ENCODE measurements at places on chromosomes 7 and 10. TPM values are rescaled to one million over a fixed set of nuclear protein-coding genes. Genes with fewer than 3 reads are reported as not detected.

GRCh38 chr7:100567751-100568175 is 5.9 kb downstream of the SAP25 start:
- DNase-seq: no peak

DNA sequence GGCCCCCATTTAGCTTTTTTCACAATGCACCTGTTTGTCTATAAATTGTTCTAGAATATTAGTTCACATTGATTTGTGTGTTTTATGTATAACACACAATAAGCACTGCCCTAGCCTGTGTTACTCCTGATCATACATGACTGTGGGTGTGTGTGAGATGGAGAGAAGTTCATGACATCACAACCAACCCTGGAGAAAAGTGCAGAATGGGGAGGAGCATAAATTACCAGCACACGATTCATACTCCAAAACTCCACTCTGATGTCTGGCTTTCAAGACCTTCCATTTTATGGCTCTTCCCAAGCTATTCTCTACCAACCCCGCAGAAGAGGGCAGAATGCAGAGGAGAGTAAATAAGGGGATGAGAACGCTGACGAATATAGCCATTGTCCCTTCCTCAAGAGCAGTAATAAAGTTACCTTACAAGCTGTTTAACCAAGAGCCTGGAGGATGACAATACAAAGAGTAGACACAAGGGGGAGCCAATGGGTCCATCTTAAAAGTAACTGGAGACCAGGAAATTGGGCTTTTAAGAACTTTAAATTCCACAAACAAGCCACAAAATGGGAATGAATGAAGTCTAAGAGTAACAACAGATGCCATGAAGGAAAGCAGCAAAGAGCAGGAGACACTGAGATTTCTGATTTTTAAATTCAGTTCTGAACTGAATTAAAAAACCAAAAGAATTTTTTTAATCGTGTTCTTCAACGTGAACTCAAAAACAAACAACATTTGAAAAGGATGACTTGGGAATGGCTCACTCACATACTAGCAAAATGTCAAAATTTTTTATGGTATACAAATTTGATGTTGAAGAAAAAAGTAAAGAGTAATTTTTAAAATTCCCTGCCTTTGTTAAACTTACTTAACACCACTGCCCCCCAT is 159.6 kb downstream of the PARD3 start:
- peak; percentile 39 for DNase-seq

DNA sequence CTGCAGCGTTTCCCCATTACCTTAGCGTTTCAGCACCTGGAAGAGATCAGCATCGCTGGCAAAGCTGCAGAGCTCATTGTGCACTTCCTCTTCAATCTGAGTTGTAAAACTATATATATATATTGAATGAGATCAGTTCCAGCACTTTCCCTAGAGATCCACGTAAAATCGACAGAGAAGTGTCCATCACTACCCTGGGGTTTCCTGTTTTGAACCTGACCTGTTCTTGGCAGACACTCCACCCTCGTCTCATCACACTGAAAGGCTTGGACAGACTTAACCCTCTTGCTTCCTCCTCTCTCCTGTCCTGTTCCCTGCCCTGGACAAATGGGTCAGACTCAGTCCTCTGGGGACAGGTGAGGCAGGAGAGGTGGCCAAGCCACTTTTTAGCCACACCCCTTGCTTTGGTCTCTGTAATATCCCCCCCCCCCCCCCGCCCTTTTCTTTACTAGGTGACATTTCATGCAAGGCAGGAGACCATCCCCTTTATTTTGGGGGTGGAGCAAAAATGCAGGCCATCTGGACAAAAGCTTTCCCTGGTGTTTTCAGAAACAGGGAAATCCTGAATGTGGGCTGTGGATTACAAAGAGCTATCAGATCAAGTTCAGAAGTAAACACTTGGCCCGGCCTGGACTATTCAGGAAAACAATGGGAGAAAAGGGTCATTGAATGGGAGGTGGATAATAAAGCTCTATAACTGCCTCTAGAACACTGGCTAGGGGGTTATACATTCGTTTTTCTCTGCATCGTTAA is 83.7 kb upstream of the KDM7A start:
- no peak for DNase-seq

CDHR3 gene
- total RNA-seq: 0.58 TPM

DNA sequence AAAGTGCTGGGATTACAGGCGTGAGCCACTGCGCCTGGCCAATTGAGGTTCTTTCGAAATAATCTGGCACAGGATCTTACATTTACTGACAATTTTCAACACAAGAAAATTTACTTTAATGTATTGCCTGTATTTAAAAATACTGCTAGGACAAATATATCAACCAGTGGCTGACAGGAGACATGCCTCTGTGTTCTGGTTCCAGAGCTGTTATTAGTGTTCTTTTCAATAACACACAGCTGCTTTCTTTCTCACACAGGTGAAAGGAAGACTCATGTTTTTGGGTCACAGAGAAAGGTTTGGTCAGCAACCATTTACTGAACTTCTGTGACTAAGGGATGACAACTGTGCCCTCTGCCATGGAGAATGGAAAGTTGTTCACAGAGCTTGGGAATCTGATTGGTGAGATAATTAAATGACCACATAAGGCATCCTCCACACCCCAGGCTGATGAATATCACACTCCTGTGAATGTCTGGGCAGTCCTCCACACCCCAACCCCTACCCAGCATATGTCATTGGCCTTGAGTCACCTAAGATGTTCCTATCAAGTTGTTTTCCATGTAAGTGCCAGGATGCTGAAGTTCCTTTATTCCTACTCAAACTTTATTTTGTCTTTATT is 180.1 kb downstream of the RAPGEF5 start:
- DNase-seq: no peak

DNA sequence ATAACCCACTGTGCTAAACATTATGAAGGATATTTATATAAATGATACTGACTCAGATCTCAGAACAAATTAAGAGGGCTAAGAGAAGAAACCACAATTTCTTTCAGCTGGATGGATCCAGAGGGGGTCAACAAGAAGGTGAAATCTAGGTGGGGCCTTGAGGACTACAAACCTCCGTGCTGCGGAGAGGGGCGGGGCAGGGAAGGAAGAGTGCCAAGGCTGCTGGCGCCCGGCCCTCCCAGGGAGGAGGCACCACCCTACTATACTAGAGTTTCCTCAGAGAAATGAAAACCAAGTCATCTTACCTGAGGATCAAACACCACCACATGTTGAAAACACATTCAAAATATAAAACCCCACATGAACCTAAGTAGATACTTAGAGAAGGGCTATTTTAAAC is 29.3 kb upstream of the CRYGN start:
- DNase-seq: no peak

GRCh38 chr10:100374200-100374655 is 27.2 kb downstream of the SCD start:
- DNase-seq: no peak

DNA sequence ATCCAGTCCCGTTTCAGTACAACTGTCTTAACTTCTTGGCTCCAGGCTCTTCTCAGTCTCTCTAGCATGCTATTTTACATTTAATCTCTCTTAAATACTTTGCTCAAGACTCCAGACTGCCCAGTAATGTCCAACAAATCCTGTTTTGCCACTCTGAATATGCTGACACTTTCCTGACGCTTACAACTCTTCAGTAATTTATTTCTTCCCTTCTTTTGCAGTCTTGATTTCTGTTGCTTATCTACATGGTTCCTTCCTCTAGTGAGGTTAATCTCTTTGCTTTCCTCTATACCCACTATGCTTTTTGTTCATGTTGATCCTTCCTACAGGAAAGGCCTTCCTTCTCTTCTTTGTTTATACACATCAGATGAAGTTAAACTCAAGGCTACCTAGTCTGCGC is 23.7 kb downstream of the UMAD1 start:
- no peak for DNase-seq

GRCh38 chr10:63921908-63922467 is 400.8 kb downstream of the REEP3 start:
- DNase-seq: no peak

- no peak for DNase-seq
These were observed 333.8 kb downstream of the CALN1 start for GRCh38 chr7:72078301-72078700.

- DNase-seq: no peak
These were observed 36.7 kb downstream of the TMEM248 start for GRCh38 chr7:66957595-66958290.

DNA sequence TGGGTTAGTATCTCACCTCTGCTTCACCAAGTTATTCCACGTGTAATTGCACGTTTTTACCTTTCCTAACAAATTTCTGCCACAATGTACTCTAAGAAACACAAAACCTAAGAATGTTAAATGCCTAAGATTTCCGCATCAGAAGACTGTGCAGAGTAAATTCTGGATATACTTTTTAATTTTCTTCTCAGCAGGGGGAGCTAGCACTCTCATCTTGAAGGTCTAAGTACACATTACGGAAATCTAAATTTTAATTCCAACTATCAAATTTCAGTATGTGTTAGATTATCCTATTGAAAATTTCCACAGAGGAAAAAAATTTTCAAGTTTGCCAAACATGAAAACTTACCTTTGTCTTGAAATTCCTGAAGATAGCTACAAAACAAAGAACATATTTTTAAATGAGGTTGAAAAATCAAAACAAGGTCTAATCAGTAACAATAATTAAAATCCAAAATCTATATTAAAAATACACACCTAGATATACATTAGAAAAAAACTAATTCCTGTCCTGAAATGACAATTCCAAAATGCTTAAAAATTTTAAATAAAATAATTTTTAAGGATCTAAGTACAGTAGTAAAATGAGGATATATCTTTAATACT is 10.5 kb downstream of the SKAP2 start:
- DNase-seq: peak; percentile 73

- DNase-seq: no peak
These were observed 25.2 kb downstream of the TMEM270 start for GRCh38 chr7:73885975-73886798.

- DNase-seq: peak; percentile 46
These were observed 4.9 kb downstream of the TMEM270 start for GRCh38 chr7:73865738-73866445.

DNA sequence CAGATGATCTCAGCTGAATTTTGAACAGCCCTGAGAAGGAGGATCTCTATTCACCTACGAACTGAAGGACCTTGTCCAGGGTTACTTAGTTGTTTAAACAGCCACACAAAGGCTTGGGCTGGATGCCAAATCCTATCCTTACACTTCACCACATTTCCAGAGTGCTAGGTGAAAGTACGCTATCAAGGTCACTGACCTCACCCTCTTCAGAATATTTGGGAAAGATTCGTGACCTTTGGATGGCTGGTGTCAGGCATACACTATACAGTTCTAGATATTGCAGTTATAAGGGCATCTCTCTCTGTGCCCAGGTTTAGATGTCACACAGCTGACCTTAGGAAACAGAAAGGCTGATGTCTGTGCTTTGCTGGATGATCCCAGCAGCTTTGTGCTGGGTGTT is 61.2 kb upstream of the ABLIM1 start:
- DNase-seq: no peak

FKBP14 gene
- 41.0 TPM for total RNA-seq

ASZ1 gene
- total RNA-seq: 0.14 TPM

DNA sequence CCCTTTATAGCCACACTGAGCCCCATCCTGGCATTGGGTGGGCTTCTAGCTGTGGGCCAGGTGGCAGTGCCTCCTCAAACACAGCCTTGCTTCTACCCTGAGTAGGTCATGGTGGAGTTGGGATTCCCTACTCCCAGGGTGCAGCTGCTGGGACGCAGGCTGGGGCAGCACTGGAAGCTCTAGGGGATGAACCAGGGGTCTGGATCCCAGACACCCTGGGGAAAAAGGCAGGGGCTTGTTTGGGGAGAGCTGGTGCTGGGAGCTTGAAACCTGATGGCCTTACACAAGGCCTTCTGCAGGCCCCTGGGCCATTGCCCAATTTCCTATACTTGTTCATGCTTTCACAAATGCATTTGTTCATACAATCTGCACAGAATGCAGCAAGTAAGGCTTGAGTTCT is 103.7 kb upstream of the CTBP2 start:
- DNase-seq: no peak

DNA sequence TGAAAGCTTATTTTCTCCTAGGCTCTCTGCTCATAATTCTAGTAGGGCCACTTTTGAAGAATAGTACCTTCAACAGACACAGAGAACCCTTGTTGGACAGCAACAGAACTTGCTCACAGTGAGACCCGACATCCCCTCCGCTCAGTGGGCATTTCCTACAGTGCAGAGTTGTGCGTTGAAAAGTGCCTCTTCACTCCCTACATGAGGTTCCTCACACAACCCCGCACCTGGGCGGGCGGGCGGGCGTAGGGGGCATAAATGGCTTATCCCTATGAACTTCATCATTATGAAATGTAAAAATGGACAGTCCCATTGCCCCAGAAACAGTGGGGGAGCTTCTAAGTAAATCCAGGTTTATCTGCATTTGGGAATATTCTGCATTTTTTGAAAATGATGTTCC is 174.9 kb downstream of the MGMT start:
- DNase-seq: no peak

- no peak for DNase-seq
These were observed 277.4 kb downstream of the PARD3 start for GRCh38 chr10:34537629-34538231.

NEUROG3 gene
- total RNA-seq: 0.14 TPM

DNA sequence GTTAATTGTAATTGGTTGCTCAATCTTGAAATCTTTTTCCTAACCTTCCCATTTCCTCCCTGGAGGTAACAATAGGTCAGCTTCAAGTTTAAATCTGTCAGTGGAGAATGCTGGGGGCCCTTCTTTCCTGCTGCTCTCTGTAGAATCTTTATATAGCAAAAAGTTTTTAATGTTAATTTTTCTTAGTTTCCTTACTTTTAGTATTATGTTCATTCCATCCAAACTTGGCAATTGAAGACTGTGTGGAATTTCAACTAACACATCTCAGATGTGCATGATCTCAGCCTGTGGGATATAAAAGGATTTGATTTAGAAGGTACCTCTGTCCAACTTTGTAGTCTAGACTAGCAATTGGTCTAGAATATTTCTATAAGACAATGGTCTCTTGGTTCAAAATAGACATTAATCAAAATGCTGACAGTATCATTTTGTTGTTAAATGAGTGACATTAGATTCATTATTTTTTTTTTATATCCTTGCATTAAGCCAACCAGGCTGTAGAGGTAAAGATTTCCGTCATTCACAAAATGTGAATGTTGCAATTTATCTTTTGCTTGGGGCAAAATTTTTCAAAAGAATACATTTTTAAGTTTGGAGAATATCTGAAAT is 100.4 kb upstream of the SEMA3A start:
- DNase-seq: no peak

GRCh38 chr10:125134483-125134848 is 25.9 kb downstream of the CTBP2 start:
- DNase-seq: no peak

OR9A2 gene
- total RNA-seq: not detected

DNA sequence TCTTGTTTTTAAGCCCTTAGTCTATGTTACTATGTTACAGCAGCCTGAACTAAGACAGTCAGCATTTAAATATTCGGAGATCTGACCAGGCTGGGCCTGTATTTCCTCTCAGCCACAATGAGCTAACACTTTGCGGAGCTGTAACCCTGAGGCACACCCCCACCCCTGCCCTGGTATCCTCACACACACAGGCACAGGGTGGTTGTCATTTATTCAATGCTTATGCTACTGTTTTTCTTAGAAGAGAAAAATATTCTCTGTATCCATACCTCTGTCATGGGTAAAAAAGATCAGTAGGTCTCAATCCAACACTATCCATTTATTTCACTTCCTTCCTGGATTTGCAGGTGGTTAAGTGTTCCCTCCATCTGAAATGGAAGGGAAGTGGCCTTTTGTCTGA is 80.3 kb upstream of the TRIL start:
- no peak for DNase-seq

All from H4 (cell line).